ENCODE measurements at places on chromosomes 2 and 18.

DNA sequence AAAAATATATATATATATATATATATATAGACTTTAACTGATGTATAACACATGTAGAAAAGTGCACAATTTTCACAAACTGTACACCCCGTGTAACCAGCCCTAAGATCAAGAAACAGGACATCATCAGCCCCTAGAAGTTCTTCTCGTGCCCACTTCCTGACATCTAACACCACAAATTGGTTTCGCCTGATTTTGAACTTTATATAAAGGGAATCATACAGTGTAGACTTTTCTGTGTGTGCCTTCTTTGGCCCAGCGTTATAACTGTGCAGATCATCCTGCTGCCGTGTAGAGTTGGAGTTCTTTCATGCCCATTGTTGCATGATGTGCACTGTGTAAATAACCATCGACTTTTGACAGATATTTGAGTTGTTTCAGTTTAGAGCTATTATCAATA, 41.0 kb downstream of the SMAD7 start:
- no peak for DNase-seq

- DNase-seq: no peak
Measured at GRCh38 chr2:15494877-15495276, 66.3 kb downstream of the NBAS start.

DNA sequence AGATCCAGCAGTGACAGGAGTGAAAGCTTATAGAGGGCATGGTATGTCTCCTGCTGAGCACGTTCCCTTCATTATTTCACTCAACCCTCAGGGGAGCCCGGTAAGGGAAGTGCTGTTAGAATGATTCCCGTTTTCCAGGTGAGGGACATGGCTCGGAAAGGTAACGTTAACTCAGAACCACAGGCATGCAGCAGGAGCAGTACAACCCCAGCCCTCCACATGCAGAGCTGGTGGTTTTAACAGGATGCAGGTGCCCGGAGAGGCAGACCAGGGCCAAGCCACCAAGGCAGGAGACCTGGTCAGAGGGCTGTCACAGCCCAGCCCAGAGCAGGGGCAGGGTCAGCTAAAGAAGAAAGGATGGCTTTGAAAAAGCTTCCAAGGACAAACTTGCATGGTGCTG, 268.5 kb downstream of the SH3BP4 start:
- DNase-seq: no peak

DNA sequence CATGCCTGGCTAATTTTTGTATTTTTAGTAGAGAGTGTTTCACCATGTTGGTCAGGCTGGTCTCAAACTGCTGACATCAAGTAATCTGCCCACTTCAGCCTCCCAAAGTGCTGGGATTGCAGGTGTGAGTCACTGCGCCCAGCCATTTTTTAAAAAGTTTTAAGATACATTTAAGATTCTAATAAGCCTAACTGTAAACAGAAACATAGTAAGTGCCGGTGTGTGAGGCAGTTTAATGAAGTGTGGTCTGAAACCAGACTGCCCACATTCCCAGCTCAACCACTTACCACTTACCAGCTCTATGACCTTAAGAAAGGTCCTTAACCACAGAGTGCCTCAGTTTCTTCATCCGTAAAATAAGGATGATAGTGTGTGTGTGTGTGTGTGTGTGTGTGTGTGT, 42.4 kb downstream of the TMEM237 start:
- DNase-seq: no peak

DNA sequence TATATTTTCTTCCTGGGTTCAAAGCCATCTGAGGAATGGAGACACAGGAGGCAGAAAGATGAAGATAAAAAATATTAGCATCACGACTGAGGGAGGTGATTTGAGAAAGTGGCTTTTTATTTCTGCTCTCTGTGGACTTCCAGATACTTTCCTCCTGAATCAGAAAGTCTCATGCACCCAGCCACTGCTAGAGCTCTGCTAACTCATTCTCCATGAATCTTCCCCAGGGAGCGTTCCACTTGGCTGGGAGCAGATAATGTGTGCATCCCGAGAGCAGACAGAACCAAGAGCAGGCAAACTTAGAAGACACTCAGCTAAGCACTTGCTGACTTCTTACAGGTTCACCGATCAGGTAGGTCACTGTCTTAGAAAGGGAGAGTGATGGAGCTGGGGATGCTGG, 264.1 kb upstream of the THUMPD2 start:
- no peak for DNase-seq

DNA sequence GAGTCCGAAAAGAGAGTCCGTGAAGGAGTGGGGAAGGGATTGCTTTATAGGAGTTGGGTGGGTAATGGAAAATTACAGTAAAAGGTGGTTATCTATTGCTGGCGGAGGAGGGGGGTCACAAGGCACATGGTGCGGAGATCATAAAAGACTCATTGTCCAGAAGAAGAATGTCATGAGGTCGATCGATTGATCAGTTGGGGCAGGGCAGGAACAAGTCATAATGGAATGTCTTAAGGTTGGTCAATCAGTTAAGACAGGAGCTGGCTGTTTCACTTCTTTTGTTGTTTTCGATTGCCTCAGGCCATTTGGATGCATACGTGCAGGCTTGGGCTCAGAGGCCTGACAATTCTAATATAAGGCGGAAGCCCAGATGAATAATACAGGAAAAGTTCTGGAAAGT, 473.0 kb upstream of the TNP1 start:
- DNase-seq: no peak

DNA sequence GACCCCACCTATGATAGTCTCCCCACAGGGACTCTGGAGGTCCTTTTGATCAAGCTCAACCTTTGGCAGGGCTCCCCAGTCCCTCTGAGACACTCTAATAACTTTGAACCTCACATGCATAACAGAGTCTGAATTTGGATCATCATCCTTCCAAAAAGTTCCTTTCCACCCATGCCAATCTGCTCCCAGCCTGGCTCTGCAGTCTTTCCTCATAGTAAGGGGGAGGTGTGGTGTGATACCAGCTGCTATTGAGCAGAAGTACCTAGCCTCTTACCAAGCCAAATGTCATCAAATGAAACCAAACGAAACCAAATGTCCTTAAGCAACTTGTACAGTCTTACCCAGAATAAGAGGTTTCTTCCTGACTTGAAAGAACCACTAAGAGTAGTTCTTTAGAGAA, 36.5 kb downstream of the DTNA start:
- DNase-seq: no peak

GRCh38 chr18:24947521-24948305, 404.3 kb downstream of the ZNF521 start:
- DNase-seq: no peak

DNA sequence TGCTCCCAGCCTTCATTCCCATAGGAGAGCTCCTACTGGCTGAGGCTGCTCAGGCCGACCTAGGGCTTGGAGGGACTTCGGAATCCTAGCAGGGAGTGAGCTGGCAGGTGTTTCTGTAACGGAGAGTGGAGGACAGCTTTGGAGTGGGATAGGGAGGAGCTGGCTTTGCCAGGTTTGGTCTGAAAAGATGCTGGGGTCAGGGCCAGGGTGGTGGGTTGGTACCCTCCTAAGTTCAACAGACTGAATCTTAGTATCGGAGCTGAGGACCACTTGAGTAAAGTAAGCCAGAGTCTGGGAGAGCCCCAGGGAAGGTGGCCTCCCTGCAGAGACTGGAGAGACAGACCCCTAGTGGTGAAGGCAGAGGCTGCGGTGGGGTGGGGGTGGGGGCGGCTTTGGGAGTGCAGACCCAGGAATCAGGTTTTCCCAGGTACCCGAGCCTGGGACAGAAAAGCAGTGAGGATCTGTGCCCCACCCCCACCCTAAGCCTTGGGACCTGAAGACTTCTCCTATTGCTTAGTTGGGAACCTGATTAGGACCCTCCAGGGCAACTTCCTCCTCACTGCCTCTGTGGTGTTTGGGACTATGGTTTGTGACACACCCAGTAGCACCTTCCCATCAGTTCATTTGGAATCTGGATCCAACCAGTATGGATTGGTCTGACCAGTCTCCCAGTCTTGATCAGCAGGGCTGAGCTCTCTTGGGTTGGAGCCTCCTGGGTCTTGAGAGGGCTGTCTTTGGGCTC, 3.0 kb downstream of the CNNM4 start:
- DNase-seq: no peak
